ENCODE measurements at places on chromosomes 13 and 19. TPM values are rescaled to one million over a fixed set of nuclear protein-coding genes. Genes with fewer than 3 reads are reported as not detected.

DNA sequence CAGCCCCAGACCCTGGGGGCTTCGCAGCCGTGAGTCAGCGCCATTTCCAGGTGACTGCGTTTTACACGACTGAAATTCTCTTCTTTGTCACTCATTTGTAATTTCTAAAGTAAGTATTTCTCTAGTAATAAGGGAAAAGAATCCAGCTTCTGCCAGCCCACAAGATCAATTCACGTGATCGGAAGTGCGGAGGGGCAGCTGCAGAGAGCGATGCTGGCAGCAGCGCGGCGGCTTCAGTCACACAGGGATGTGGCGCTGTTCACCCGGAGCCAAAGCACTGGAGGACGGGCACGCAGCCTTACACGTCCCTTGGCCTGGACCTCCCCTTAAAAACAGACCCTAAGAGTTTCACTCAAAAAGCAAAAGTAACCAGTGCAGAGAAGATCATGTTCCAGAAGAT lies 18.4 kb downstream of the GRTP1 start:
- no peak for DNase-seq

DNA sequence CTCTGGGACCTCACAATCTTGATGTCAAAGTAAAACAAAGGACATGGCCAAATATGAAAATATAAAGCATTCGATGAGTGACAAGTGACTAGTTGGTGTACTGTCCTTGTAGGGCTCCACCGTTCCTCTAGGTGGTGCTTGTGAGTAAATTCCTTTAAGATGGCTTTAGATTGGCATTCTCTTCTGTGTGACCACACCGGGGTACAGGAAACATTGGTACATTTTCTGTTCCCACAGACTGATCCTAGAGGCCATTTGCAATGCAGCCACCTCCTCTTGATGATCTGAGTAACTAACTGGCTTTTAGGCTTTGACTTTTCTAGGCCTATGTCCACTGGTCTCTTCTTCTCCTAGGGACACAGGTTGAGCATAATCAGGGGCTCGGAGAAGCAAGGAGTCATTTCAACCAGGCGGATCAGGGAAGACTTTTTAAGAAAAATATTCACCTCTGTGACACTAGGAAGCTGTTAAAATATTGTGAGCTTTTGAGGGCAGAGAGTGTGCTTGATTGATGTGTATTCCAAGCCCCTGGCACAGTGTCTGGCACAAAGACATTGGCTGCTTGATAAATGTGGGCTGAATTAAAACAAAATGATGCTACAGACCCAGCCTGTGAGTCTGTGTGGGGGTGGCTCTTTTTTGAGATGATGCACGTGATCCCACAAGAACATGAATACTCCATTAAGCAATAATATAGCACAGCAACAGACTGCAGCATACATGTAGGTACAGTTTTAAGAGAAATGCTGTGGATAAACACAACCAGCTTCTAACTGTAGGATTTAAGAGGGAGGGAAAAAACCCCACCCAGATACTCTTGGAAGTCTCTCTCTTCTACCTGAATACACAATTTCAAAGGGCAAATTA lies 21.0 kb downstream of the EPSTI1 start:
- no peak for DNase-seq

GRCh38 chr13:113915012-113915763 lies 51.3 kb upstream of the GAS6 start:
- no peak for DNase-seq

DNA sequence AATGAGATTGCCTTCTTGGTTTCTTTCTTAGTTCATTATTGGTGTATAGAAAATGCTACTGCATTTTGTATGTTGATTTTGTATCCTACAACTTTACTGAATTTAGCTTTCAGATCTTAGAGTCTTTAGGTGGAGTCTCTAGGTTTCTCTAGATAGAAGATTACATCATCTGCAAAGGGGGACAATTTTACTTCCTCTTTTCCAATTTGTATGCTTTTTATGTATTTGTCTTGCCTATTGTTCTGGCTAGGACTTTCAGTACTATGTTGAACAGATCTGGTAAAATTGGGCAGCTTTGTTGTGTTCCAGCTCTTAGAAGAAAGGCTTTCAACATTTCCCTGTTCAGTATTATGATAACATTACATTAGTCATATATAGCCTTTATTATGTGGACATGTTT lies 101.0 kb upstream of the SPRY2 start:
- no peak for DNase-seq

- DNase-seq = no peak
These were observed 13.2 kb downstream of the KLK5 start for GRCh38 chr19:50939596-50939995.

GRCh38 chr19:8491574-8491973 lies 10.9 kb downstream of the PRAM1 start:
- DNase-seq = no peak

DNA sequence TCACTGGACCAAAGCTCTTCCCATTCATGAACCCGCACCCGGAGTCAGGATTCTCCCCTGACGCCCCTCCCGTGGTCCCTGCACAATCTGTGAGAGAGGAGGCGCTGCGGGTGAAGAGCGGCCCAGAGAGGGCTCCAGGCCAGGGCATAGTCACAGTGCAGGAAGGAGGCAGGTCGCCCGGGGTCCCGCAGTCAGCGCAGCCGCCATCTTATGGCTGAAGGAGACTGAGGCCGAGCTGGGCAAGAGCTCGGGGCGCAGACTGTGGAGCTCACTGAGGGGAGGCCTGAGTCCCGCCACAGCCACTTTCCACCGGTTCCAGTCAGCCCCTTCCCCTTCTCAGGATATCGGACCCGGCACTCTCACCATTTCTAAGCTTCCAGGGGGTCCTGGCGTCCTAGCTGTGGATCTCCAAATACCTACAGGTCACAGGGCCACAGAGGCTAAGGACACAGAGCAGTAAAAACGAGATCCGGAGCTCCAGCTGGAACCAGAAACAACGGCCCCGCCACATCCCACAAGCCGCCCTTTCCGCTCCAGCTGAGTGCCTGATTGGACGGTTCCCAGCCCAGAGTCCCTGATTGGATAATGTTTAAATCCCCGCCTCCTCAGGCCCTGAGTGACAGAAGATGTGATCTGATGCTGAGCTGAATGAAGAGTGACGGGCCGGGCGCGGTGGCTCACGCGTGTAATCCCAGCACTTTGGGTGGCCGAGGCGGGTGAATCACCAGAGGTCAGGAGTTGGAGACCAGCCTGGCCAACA lies at the start of gene ZNF99:
Gene ZNF99 (minus strand): TSS at position 501 of the 760 bp plus-strand sequence. CDS start 135 bp downstream, at position 366.
- no peak for DNase-seq

The ZNF730 gene
- not detected for total RNA-seq

The VSTM2B gene
- total RNA-seq = not detected

Data from CD4-positive, alpha-beta T cell (primary cell).